Progenitor cell of endocrine pancreas (in vitro differentiated cells): ENCODE measurements at places on chromosomes 1 and 21. TPM values are rescaled to one million over a fixed set of nuclear protein-coding genes. Genes with fewer than 3 reads are reported as not detected.

DNA sequence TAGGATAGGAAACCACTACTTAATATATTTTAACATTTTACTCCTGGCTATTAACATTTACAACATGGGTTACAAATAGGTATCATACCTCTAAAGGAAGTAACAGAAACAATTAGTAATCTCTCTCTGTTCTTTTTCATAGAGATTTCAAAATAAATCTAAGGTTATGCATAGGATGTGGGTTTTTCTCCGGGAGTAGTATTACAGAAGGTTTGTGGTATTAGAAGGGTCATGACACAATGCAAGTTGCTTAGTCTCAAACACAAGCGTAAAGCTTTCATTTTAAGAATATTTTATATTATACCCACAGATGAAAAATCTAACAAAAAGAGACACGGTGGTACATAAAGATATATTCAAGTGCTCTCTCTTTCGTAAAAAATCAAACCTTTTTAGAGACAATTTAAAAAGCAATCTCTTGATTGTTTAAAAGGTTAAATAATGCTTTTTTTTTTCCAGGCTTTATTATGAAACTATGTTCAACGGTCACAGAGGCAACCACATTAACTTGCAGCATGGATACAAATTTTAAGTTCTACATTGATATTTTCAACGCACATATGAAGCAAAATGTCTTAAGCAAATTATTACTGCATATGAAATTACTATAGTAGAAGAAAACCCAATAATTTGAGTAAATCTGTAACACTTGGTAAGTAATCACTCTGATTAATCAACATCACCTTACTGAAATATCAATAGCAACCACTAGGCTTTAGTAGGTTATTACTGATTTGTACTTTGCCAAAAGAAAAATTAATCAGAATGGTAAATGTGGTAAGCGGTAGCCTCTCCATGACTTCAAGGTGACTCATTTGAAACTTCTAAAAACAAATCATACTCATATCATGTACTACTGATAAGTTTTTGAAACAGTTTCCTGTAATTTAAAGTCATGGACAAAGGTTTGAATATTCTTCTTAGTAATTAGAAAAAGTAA, 97.4 kb upstream of the GFI1 start:
- no peak for DNase-seq

CRNN gene
- total RNA-seq, result not detected in 2 replicates

DNA sequence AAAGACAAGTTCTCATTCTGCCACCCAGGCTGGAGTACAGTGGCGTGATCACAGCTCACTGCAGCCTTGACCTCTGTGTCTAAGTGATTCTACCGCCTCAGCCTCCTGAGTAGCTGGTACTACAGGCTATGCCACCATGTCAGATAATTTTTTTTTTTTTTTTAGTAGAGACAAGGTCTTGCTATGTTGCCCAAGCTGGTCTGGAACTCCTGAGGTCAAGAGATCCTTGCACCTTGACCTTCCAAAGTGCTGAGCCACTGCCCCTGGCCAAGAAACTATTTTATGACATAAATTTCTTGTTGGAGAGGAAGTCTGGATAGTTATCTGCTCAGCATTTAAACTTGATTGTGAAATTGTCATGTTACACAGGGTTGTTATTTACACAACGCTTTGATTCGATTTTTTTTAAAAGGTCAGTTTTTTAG, 2.1 kb downstream of the SCCPDH start:
- no peak for DNase-seq

GRCh38 chr1:185343306-185343705, 26.3 kb upstream of the IVNS1ABP start:
- DNase-seq, result no peak

DNA sequence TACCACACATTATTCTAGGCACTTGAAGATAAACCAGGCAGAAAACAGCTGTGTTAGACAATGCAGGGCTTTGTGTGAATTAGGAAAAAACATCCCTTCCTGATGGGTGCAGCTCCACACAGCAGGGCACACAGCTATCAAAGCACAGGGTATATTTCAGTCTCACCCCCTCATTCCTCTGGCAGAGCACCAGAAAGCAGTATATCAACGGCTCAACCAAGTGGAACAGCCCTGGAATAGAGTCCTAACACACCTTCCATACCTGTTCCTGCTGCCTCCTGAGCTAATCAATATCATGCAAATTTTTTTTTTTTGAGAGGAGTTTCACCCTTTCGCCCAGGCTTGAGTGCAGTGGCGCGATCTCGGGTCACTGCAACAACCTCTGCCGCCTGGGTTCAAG, 32.1 kb downstream of the LYST start:
- DNase-seq, result no peak
